ENCODE measurements at places on chromosomes 5 and 9.

GRCh38 chr5:67190861-67191260 lies 5.7 kb downstream of the CD180 start:
- no peak for DNase-seq

DNA sequence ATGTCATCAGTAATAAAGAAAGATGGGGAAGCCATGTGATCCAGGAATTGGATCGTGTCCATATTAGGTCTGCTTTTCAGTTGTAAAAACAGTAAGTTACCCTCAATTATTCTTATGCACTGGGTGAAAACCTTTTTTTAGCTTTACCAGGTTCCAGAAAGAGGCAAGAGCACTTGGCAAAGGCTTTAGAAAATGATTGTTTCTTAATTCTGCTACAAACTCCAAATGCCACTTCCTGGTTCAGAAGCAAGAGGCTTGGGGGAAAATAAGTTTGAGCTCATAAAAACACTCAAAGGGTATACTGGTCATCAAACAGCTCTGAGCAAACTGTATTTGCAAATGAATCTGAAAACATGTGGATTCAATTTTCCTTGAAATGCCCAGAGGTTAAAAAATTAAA lies 615.6 kb downstream of the EBF1 start:
- no peak for DNase-seq

GRCh38 chr5:113267361-113267900 lies 167.4 kb downstream of the TSSK1B start:
- no peak for DNase-seq

DNA sequence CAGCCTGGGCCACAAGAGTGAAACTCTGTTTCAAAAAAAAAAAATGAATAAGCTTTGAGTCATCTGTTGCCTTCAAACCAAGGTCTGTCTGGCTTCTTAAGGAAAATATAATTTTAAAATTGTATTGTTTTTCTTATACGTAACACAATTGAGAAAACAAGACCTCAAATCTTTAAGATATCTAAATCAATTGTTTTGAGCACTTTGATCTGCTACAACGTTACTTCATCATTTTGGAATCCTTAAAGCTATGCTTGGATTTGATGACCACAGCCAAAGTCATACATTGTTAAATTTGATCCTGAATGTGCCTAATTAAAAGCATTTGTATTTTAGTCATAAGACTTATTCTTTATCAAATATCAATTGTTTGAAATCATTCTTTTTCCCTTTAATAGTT lies 37.7 kb upstream of the VCAN start:
- no peak for DNase-seq

DNA sequence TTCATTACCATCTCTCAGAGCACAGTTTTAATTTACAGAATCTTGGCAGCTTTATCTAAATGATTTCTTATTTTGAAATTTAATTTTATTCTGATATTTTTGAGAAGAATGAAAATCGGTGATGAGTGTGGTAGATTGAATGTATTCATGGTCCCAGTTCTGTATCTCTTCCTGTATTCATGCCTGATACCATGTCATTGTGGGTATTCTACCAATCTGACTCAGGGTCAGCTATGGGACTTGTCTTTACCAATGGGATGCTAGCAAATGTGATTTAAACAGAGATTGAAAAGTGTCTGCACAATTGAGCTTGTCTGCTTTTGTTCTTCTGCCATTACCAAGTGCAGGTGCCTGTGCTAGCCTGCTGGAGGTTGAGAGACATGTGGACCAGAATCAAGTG lies 17.8 kb upstream of the ZNF618 start:
- DNase-seq = no peak

DNA sequence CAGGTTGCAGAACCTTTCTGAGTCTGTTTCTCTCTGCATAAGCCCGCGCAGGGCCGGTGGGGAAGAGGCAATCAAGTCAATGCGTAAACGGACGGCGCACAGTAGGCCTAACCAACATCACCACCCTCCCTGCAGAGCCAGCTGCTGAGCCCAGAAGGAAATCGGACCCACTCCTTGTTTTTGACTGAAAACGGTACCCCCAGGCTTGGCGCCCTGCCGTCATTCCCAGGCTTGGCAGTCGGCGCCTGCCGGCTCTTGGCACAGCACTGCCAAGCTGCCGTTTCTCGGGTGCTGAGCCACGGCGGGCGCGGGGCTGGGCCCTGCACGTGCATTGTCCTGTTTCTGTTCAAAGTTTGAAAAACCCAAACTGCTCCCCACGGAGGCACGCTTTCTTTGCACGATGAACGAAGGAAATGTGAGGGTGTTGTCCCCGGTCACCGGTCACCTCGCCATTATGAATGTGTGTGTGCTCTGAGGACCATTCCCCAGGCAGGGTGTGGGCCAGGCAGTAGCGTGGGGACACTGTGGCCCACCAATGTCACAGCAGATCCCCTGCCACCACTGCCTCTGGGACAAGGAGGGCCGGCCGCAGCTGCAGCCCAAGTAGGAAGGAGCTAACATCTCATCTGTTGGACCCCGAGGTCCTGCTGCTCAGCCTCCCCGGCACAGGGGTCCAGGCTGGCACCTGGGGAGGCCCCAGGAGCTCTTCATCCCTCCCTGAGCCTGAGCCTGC lies 20.1 kb downstream of the FIBCD1 start:
- no peak for DNase-seq

DNA sequence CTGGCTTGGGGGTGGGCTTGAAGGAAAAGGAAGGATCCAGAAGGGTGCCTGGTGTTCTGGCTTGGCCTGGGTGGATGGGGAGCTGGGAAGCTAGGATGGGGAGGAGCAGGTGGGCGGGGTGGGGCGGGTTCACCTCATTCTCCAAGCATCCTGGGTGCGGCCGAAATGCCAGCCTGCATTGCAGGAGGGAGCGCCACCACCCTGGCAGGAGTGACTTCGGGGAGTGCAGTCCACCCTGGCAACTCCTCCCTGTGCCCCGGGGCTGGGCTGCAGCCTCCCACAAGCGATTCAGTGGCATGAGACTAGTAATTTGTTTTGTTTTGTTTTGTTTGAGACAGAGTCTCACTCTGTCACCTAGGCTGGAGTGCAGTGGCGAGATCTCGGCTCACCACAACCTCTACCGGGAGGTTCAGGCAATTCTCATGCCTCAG lies 5.5 kb downstream of the TTC16 start:
- DNase-seq = no peak

GRCh38 chr5:179137643-179138567 lies 77.7 kb downstream of the ZNF354C start:
- DNase-seq = no peak

- no peak for DNase-seq
Observed at GRCh38 chr5:139091439-139092156, 106.6 kb downstream of the SIL1 start.

GRCh38 chr5:5953584-5954274 lies 424.6 kb downstream of the MED10 start:
- no peak for DNase-seq

DNA sequence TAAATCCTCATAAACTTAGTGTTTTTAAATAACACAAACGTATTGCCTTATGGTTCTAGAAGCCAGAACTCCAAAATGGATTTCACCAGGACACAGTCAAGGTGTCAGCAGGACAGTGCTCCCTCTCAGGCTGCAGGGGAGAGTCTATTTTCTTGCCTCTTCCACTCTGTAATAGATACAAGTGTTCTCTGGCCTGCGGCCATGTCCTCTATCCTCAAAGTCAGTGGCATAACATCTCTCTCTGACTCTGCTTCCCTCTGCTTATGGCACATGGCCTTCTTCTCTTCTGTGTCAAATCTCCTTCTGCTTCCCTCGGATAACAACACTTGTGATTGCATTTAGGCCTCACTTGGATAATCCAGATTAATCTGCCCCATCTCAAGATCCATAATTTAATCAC lies 129.4 kb upstream of the OR13F1 start:
- peak; percentile 94 for DNase-seq

- DNase-seq = peak; percentile 97
Observed at GRCh38 chr5:163437309-163438182, at the start of gene CCNG1. CCNG1 (plus strand) TSS chr5:163437595; CDS start chr5:163439257, 1,662 bp downstream.

GRCh38 chr5:175671013-175671412 lies 13.1 kb downstream of the HRH2 start:
- DNase-seq = no peak

DNA sequence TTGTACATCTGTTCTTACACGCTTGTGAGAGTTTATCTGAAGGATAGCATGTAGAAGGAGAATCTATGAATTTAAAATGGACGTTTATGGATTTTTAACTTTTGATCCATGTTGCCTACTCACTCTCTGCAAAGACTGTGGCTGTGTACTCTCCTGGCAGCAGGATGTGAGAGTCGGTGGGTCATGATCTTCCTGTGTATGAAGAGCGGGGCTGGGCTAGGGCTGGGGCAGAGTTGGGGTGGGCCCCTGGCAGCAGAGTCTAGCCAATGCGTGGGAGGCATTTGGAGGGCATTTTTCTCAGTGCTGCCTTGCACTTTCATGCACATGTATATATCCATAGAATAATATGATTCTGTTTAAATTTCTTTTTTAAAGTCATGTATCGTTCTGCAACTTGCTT lies 24.0 kb upstream of the DAB2IP start:
- no peak for DNase-seq

Data from NCI-H524 (cell line).